ENCODE measurements at places on chromosomes 12 and 14.

- DNase-seq, result no peak
Observed at GRCh38 chr12:87930033-87930432, 99.2 kb downstream of the C12orf50 start.

- no peak for DNase-seq
Observed at GRCh38 chr12:119710965-119711551, 43.1 kb downstream of the PRKAB1 start.

GRCh38 chr12:48818831-48819590 is 715 bp downstream of the CACNB3 start:
- no peak for DNase-seq

DNA sequence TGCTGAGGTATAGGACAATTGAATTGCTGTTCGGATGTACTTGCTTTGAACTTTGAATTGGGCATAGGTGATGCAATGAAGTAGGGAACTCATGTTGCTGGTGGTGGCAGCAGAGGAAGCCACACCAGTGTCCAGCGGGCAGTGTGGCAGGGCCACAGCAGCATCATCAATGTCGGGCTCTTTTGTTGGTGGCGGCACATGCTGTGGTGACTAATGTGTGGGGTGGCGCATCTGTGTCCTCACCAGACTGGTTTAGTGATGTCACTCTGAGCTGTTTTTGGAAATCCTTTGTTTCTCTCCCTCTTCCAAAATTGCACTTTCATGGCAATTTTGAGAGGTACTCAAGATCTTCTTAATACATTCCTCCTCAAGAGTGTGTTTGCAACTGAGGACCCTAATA is 187.6 kb downstream of the ETNK1 start:
- no peak for DNase-seq

GRCh38 chr12:111445726-111446581 is 40.2 kb downstream of the SH2B3 start:
- DNase-seq, result no peak

DNA sequence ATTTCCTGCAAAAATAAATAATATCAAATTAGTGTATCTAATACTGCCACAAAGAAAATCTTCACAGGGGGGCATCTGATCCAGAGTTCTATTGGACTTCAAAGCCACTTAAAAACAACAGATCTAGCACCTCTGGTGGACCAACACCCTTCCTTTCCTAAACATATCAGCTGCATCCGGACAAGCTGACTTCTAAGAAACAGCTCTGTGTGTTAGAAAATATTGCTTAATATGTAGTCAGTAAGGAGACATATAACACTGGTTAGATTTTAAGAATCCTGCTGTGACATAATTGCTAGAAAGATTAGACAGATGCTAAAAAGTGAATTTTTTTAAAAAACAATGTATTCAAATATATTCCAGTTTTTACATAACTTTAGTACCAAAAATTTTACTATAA is 61.1 kb upstream of the PTPRB start:
- no peak for DNase-seq

DNA sequence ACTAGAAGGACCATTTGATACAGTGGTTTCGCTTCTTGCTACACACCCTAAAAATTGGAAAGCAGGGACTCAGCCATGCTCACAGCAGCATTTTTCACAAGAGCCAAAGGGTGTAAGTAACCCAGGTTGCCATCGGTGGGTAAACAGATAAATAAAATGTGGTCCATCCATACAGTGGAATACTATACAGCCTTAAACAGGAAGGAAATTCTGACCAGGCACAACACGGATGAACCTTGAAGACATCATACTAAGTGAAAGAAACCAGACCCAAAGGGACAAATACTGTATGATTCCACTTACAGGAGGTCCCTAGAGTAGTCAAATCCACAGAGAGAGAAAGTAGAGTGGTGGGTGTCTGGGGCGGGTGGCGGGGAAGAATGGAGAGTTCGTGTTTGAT is 220.9 kb downstream of the PHETA1 start:
- DNase-seq, result no peak

DNA sequence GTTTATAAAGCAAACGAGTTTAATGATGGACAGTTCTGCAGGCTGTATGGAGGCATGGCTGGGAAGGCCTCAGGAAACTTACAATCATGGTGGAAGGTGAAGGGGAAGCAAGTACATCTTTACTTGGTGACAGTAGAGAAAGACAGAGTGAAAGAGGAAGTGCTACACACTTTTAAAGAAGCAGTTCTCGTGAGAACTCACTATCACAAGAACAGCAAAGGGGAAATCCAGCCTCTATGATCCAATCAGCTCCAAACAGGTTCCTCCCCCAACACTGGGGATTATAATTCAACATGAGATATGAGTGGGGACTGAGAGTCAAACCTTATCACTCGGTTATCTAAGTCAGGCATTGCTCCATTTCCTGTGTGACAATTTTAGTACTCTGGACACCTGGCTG is 189.9 kb upstream of the CNTN1 start:
- DNase-seq, result no peak

GRCh38 chr14:95229749-95230148 is 72.4 kb upstream of the DICER1 start:
- no peak for DNase-seq

- no peak for DNase-seq
Observed at GRCh38 chr12:76790564-76791552, 26.9 kb downstream of the ZDHHC17 start.

- no peak for DNase-seq
Observed at GRCh38 chr14:99240627-99241324, 31.2 kb downstream of the BCL11B start.

DNA sequence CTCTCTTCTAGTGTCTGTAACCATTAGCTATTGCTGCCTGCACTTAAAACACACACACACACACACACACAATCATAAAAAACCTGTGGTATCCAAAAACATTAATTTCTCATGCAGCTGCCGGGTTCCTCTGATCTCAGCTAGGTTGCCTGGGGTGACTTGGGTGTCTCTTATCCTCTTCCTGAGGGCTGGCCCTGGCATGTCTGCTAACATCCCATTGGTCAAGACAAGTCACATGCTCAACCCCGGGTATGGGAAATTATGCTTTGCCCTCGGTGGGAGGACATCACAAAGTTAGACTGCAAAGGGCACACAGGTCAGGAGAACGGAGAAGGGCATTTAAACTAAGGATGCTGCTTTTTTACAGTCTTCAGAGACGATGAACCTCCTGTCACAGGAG is 55.7 kb downstream of the TRPV4 start:
- DNase-seq, result no peak

DNA sequence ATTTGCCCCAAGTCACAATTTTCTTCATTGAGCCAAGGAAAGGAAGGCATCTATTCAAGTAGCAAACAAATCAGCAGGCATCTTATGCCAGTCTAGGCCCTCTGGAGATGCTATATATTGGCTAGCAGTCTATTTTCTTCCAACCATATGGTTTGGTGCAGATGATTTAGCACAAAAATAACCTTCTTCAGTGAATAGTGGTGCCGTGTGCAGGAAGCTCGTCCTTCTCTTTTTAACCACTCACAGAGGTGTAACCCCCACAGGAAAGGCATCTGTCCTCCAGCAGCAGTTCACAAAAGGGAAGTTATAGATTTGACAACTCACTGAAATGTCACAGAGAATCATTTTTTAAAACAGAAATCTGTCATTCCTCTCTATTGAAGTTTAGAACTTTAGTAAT is 445.7 kb upstream of the SYT1 start:
- DNase-seq, result no peak

- DNase-seq, result no peak
Observed at GRCh38 chr14:88272390-88273269, 50.4 kb downstream of the KCNK10 start.

GRCh38 chr12:49763006-49763591 is 21.7 kb downstream of the TMBIM6 start:
- DNase-seq, result peak; percentile 37

DNA sequence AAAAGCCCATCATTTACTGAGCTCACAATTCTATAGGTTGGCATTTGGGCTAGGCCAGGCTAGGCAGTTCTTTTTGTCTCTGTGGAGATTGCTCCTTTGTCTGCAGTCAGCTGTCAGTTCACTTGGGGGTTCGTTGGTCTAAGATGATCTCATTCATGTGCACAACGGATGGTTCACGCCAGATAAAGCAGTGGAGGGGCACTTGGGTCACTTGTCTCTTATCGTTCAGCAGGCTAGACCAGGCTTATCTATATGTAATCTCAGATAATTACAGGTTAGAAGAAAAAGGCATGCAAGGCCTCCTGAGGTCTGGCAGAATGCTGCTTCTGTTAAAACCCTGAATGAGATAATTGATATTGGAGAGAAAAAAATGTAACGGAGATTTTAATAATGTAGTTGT is 119.0 kb upstream of the ATP2B1 start:
- DNase-seq, result no peak

GRCh38 chr12:40672741-40673271 is 19.4 kb upstream of the CNTN1 start:
- no peak for DNase-seq

DNA sequence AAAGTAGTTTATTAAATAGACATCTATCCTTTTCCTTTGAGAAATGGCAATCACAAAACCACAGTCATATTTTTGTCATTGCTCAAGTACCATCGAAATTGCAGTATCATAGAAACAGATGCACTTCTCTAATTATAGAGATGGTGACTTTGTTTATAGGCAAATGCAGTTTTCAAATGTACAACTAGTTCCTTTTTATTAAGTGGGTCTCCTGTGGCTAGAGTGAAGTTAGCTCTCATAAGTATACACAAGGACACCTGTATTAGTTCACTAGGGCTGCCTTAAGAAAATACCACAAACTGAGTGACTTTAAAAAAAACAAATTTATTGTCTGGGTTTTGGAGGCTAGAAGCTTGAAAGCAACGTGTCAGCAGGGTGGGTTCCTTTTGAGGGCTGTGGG is 62.8 kb downstream of the OTOGL start:
- no peak for DNase-seq

DNA sequence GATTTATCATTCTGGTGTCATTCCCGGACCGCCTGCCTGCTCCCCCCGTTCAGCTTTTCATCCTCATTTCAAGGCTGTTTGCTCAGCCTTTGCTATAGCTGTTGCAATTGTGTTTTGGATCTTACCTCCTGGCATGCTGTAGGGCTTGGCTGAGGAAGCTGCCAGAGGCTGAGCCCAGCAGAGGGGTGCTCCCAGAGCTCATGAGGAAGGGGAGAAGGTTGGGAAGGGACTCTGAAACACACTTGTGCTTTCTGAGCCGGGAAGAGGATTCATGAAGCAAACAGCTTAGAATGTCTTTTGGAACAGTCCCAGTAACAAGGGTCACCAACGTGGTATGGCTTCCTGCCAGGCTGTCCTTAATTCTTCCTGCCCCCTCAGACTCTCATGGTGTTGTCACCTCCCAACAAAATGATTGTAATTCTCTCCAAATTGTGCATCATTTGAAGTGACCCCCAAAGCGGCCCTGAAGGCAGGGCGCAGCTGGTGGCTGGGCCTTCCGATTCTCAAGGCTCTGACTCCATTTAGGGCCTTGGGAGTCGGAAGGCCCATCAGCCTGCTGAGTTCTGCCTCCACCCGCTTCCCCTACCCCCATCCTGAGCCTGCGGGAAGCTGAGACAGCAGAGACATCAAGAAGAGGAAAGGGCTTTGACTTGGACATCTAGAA is 111.9 kb upstream of the ARHGAP5 start:
- peak; percentile 33 for DNase-seq

- no peak for DNase-seq
Observed at GRCh38 chr14:64500088-64500487, 3.5 kb downstream of the ZBTB25 start.

- DNase-seq, result no peak
Observed at GRCh38 chr12:19855851-19856250, 416.6 kb downstream of the AEBP2 start.

DNA sequence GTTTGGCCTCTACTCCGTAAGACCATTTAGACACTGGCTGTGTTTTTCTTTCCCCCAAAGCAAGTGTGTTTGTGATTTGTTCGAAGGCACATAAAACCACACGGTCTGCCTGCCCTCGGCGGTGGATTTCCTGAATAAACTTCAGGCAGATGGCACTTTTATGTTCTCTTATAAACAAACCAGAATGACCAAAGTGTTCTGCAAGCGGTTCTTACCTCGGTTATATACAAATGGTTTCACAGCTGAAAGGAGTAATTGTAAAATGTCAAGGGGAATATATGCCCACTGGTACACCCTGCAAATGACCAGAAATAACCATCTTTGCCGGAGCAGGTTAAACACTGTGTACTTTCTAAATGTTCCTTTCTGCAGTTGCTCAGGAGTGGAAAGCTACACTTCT is 1475.8 kb upstream of the TMEM132C start:
- DNase-seq, result no peak

DNA sequence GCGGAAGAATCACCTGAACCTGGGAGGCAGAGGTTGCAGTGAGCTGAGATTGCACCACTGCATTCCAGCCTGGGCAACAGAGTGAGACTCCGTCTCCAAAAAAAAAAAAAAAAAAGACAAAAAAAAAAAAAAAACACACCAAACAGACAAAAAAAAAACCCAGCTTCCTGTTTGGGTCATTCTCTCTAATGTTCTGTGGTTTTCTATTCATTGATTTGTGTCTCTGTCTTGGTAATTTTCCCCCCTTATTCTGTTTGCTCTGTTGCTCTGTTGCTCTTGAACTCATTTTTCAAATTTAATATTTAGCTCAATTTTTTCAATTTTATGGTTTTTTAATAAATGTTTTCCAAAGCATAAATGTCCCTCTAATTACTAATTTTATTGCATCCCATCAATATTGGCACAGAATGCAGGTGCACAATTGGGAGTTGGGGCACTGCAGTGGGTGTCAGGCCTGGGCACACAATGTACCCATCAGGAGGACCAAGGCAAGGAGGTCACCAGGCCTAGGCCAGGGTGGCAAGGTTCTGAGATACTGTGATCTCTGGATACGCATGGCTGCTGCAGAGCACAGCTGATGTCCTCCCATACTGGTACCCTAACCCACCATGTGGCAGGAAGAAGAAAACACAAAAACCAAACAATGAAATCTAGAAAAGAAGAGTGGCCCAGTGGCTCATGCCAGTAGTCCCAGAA is 8.0 kb upstream of the GNPTAB start:
- no peak for DNase-seq

DNA sequence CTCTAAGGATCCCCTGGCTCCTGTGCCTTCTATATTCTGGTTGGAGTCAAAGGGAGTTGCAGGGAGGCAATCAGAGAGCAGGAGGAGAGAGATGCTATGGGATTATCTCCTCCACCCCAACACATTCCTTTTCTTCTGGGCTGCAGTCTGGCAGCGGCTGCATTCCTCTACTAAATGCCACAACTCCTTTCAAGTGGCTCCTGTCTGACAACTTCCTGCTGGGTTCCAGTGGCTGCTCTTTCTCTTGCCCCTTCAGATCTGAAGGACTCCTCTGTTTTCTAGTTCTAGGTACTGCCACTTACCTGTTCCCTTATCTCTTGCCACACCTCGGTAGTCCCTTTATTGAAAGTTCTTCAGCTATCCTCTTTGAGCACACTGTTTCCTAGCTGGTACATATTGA is 425.0 kb downstream of the SNAPC1 start:
- no peak for DNase-seq

GRCh38 chr14:83816761-83817160 is 1713.2 kb upstream of the FLRT2 start:
- no peak for DNase-seq

DNA sequence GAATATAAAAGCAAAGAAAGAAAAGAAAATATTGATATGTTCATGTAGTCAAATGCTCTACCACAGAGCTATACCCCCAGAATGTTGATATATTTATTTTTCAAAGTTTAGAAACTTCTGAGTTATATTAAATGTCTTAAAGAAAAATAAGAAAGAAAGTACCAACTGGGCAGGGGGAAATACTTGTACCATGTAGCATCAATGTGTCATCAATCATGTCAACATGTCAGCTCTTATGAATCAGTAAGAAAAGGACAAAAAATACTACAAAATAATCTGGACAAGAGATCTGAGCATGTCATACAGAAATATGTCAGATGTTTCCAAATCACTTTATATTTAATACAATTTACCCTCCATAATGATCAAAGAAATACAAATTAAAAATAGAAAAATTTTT is 595.1 kb upstream of the ATP2B1 start:
- DNase-seq, result no peak

- DNase-seq, result no peak
Observed at GRCh38 chr12:55820679-55821078, 2.8 kb downstream of the ORMDL2 start.

Measured in globus pallidus (tissue), 1 donor.